ENCODE measurements at places on chromosomes 7 and 10.
A peak's percentile ranks its signal among the peaks of the same experiment; 100 is the strongest.

DNA sequence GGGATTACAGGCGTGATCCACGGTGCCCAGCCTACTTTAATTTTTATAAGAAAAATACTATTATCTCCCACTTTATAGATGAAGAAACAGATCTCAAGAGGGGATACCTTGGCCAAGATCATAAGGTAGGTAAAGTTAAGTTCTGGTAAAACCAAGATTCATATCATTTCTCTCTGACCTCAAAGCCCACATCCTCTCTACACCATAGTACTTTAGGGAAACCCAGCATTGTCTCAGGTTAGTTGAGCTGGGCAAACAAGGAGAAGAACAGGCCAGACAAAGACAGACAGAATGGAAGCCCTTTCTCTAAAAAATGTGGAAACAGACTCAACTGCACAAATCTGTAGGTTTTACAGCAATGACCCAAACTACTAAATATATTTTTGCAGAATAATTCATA, 197.7 kb upstream of the FRMD4A start:
- DNase-seq: no peak

GRCh38 chr7:64614812-64615211, 51.1 kb upstream of the ZNF107 start:
- DNase-seq: no peak

DNA sequence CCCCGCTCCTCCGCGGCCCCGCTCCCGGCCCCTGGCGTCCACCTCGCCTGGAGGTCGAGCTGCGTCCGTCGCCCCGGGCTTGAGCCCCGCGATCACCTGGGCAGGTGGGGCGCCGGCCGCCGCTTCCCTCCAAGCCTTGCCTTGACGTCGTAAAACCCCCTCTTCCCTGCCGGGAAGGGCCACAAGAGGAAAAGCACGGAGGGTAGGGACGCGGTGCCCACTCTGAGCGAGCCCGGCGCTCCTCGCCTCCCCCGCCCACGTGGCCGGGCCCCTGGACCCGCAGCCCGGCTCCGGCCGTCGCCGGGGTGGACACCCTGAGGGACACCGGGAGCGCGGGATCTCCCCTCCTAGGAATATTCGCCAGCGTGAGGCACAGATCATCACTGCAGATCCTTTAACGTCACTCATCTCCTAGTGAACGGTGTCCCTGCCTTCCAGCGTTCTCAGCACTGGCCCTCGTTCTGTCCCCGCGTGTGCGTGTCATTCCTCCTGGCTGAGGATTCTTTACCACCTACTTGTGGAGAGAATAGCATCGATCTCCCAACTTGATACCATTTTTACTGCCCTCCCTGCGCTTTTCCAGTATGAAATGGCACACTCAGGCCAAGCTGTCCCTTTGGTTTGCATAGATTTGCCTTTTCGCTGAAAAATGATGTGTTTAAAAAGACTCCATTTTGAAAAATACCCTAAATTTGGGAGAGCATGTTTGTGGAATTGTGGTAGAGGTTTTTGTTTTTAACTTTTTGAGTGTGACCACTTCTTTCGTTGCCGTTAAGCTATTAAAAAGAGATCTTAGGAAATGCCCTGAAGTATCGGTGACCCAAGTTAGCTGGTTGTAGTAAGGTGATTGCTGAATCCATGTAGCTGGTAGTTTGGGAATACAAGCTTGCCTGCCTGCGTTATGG, 649 bp downstream of the ACTR3B start:
- no peak for DNase-seq

- DNase-seq: no peak
Observed at GRCh38 chr7:45663167-45663921, 89.2 kb downstream of the ADCY1 start.

DNA sequence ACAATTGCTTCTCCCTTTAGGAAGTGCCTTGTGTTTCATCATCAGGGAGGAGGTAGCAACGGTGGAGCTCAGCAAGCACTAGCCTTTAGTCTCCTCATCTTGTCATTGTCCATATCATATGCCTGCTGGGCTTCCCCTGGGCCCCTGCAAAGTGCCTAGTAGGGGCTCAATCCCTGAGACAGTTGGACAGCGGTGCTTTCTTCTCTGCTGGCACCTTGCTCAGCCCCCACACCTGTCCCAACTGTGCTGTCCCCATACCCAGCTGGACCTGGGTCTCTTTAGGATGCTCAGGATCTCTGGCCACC, 5.5 kb downstream of the SMARCD3 start:
- no peak for DNase-seq

- DNase-seq: no peak
Observed at GRCh38 chr10:9096288-9096687, 1041.8 kb downstream of the GATA3 start.

DNA sequence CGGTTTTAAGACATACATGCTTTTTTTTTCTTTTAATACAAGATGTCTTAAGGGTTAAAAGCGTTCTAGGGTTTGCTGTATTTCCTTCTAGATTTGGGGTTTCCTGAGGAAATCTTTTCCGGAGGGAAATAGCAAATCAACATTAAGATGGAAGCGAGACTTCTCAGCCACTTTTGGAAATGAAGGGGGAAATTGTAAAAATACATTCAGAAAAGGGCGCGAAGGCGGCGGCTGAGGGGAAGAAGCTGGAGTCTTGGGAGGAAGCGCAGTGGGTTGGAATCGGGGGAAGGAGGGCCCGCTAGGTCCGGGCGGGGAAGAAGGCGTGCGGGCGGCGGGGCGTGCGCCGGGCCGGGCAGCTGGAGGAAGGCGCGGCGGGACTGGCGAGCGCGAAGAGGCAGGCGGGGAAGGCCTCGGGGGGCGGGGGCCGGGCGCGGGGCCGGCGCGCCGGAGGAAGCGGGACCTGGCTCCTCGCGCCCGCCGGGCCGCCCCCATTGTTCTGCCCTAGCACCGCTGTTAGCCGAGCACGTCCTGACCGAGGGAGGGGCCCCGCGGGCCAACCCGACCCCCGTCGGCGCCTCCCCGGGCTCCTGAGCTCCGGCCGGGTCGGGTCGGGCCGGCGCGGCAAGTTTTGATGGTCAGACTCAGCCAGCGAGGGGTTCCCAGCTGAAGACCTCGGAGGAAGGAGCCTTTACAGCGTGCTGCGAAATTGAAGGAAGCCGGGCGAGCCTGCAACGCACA, 1.5 kb upstream of the SKIDA1 start:
- no peak for DNase-seq

GRCh38 chr10:92604841-92605240, 11.9 kb downstream of the KIF11 start:
- no peak for DNase-seq

DNA sequence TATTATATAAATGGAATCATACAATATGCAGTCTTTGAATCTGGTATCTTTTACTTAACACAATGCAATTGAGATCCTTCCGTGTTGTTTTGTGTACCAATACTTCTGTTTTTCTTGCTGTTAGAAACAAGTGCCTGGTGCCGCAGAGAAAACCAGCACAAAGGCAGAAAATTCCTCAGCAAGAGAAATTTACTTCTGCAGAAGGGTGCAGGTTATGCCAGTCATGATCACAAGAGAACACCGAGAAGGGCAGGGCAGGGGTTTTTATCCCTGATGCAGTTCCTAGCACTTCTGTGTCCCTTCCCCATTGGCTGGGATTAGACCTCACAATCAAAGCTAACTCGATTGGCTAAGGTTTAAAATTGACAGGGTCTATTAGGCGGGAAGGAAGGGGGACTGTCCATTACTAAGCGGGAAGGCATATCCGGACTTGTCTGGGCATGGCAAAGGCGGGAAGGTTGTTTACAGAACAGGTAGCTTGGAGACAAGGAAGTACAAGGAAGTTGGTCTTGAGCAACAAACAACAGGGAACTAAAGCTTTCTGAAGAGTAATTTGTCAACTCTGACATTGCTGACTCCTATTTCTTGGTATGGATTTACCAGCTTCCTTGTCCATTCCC, 2.4 kb upstream of the ZNF33B start:
- no peak for DNase-seq

GRCh38 chr10:87613751-87614150, 45.9 kb upstream of the PAPSS2 start:
- DNase-seq: no peak

DNA sequence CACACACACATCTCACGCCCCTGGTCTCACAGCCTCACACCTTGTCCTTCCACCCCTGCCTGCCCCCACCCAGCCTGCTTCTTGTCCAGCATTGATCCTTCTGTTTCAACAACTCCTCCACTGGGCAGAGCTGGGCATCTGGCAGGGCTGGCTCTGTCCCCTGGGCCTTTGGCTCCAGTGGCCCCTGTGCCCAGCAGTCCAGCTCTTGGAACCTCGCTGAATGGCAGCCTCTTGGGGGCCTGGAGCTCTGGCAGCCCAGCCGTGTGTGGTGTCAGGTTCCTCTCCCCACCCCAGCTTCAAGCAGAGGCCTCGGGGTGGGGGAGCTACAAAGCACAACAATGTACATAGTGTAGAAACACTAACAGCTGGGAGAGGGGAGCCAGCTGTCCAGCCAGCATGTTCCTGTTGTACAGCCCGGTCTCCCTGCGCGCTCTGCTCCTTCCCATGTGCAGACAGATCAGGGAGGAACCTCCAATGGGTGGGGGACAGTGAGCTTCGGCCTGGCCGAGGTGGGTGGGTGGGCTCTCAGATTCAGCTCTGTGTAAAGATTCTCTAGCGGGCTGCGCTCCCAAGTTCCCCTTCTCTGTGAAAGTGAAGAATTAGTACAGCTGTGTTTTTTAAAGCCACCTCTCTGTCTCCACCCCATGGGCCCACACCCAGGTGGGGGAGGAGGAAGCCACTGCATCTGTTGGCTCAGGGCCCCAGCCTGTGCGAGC, 19.4 kb downstream of the ZMIZ2 start:
- no peak for DNase-seq

GRCh38 chr10:79381804-79382221, 34.5 kb downstream of the PPIF start:
- peak; percentile 38 for DNase-seq

- DNase-seq: no peak
Observed at GRCh38 chr7:55570939-55571338, 1.4 kb downstream of the VOPP1 start.

DNA sequence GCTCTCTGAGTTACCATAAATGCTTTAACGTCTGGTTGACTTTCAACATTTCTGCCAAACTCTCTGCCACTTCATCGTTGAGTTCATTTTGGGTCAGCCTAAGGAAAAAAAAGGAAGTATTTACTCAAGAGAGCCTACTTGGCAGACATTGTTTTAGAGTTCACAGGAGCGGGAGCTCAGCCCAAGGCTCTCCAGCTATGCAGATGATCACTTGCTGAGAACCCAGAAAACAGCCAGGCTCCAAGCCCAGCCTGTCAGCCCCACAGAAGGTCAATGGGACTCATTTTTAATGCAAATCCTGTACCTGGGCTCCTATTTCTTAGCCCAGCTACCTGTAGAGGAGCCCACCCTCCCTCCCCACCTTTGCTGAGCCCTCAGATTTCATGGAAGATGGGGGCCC, 45.5 kb downstream of the NOD1 start:
- no peak for DNase-seq

DNA sequence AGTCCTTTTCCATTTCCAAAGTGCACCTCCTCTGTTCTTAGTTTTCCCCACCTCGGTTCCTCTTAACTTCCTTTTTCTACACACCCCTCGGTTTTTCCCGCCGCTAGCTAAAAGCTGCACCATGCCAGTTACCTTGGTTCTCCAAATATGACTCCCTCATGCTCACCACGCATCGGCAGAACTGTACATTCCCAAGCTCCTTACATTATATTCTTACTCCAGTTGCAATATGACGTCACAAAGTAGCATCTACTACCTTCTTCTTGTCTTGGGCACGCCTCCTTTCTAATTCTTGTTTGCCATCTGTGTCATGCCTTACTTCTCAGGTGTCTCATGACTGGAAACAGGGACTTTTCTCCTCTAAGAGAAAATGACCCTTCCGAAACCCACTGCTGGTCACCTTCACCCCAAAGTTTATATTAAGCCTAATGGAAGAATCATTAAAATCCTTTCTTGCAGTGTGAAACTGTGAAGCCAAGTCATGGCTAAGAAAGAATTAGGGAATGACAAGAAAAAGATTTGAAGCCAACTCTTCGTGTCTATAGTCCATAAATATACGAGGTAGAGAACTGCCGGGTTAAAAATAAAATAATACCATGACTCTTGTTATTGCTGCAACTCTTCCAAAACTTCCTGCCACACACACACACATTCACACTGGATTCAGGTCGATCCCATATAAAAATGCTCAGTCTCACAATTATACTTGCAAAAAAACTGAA, 1.7 kb downstream of the ESYT2 start:
- DNase-seq: no peak

- no peak for DNase-seq
Observed at GRCh38 chr10:104142081-104142480, 20.1 kb downstream of the SFR1 start.

DNA sequence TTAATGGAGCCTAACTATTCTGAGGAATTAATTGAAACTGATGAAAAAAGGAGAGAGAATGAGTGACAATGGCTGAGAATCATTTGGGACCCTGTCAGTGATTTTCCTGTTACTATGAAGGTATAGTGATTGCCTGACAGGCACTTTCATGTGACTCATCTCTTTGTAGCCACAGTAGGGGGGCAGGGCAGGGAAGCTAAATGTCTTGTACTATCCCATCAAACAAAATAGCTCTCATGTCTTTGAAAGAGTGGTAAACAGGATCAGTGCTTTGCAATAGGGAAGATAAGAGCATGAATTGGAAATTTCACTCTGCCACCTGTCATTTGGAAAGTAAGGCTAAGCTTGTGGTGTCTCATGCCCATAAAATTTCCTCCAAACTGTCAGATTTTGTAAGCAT, 94.5 kb upstream of the GSDME start:
- no peak for DNase-seq

DNA sequence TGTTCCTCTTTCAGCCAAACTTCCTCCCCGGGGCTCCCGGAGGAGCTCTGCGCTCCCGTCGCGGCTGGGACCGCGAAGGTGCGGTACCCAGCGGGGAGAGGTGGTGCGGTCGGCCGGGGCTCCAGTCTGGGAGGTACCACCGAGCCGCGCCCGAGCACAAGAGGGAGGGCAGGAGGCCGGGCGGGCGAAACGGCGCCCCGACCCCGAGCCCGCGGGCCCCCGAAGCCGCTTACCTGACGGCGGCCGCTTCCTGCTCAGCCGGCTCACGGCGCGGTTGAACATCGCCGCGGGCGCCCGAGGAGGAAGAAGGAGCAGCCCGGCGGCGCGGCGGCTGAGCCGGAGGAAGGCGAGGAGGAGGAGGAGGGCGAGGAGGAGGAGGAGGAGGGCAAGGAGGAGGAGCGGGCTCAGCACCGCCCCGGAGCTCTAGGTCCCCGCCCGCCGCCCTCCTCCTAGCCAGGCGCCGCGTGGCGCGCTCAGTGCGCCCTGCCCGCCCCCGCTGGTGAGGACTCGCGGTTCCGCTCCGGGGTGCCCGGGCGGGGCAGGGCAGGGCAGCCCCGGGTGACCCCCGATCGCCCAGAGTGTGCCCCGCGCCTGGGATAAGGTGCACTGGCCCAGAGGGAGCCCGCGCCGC, at the start of gene RGS10:
Gene RGS10, minus strand, starts transcription at position 363 of the 631 bp plus-strand sequence. Its CDS starts 81 bp downstream, at position 282.
- peak; percentile 24 for DNase-seq

DNA sequence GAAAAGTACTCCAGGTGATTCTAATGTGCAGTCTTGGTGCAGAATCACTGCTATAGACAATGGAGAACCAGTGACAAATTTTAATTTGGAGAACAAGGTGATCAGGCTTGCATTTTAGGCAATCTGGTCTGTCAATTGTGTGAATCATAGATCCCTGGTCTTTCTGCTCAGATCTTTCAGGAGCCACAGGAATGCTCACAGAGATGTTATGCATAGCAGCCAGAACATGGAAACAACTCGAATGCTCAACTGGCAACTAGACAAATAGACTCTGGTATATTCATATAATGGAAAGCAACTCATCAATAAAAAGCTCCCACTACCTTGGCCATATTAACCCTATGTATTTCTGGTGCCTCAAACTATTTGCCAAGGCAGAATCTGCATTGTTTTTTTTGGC, 209.1 kb downstream of the PHF14 start:
- DNase-seq: no peak

All from HS-27A (cell line).